Mucosa of gallbladder (tissue), 1 donor: ENCODE measurements at places on chromosomes 11 and 22.

DNA sequence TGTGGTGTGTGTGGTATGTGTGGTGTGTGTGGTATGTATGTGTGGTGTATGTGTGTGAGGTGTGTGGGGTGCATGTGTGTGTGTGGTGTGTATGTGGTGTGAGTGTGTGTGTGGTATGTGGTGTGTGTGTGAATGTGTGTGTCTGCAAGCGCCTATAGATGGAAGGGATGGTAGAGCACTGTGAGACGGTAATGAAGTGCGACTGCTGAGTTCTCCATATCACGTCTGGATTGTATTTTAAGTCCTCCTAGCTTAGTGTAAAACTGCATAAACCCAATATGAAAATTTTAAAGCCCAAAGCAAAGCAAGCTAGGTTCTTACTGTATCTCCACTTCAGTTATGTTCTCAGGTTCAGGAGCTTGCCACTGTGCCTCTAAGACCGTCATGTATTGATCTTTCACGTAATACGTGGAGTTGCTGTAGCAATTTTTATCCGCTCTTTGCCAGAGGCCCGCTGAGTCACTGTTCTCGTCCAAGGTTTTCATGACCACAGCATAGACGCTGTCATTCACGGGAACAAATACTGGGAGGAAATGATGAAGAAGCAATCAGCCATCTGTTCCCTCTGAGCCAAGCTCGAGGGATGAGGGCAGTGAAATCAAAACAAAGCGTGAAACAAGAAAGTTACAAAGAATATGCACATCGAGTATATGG lies 5.5 kb downstream of the PLET1 start:
- peak; percentile 54 for DNase-seq

GRCh38 chr11:1480191-1480554 lies 6.4 kb downstream of the MOB2 start:
- DNase-seq: no peak

GRCh38 chr22:46933040-46933930 lies 170.8 kb downstream of the TBC1D22A start:
- DNase-seq: no peak

DNA sequence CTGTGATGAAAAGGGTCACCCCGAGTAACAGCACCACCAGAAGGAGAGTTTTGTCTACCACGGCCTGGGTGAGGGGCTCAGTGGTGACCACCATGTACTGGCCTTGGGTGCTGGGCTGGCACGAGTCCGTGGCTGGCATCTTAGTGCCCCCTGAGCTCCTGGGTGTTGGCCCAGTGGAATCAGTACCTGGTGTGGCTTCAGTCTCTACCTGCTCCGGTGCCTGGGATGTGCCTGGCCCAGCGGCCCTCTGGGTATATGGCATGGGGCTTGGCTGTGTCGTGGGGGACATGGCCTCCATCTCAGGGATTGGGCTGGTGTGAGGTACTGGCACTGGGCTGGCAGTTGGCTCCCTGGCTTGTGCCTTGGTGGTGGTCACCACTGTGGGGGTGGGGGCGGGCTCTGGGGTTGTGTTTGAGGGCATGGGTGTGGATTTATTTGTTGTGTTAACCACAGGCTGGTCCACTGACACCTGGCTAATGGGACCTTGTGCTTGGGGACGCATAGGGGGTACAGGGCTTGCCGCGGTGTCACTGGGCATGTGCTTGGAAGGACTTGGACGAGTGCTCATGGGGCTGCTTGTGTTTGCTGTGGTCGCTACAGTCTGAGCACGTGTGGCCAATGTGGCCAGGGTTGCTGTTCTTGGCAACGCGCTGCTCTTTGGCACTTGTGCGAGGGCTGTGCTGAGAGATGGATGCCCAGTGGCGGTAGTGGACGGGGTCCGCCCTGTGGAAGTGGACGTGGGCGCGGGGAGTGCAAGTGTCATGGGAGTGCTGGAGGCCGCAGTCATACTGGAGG lies 9.8 kb downstream of the C11orf24 start:
- no peak for DNase-seq

DNA sequence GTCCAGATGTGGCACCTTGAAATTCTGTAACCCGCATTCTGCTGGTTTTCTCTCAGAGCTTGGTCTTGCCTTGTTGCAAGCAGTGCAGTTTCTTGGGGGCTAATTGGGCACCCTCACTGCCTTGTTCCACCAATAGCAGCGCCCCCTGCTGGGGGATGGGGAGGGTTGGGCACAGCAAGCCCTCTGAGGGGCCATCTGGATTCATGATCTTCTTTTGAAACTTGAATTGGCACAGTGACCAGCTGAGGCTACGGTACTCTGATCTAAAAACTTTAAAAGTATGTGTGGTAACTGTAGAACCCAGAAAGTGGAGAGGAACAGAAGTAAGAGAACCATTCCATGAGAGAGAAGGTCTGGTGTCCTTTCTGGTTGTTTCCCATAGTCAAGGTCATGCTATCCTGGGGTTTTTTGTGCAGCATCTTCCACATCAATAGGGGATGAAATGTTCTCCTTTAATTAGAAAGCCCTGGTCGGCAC lies 64.2 kb downstream of the MED15 start:
- no peak for DNase-seq

GRCh38 chr11:10856689-10857458 lies 979 bp downstream of the ZBED5 start:
- DNase-seq: peak; percentile 45

- no peak for DNase-seq
Observed at GRCh38 chr11:104462341-104462740, 298.4 kb upstream of the PDGFD start.

DNA sequence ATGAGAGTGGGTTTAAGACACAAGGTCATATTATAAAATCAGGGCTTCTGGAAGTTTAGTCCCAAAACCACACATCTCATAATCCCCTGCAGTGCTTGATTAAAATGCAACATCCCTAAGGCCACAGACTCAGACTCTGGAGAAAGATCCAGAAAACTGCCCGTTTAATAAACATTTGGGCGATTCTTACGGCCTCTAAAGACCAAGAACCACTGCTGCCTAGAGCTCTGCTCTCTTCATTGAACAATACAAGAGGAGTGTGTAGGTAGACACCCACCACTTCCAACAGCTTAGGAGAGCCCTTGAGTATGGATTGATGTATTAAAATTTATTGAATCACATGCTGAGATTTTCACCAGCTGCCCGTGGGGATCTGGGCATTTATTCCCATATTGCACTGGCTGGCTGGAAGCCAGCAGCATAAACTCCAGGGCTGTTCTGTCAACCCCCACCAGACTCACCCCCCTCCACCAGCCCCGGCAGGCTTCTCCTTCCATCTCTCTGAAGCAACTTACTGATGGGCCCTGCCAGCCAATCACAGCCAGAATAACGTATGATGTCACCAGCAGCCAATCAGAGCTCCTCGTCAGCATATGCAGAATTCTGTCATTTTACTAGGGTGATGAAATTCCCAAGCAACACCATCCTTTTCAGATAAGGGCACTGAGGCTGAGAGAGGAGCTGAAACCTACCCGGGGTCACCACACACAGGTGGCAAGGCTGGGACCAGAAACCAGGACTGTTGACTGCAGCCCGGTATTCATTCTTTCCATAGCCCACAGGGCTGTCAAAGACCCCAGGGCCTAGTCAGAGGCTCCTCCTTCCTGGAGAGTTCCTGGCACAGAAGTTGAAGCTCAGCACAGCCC lies 749 bp upstream of the BEST1 start:
- DNase-seq: peak; percentile 64

- DNase-seq: no peak
Observed at GRCh38 chr11:1832211-1832919, 2.4 kb upstream of the SYT8 start.

DNA sequence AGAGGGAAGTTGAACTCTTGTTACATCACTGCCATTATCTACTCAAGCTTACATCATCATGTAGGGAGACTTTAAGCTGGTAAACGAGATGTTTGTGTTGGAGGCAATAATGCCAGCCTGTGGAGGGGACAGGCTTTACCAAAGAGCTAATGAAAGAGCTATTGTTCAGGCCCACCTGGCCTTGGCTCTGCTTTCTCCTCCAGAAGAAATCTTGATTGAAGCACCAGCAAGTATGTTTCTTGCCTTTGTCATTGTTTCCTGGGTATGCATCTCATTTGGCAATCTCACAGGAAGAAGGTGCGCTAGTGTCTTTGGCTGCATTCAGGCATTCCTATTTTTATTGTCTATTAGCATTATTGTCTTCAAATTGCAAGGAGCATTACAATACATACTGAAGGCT lies 16.7 kb upstream of the CARD18 start:
- DNase-seq: no peak

DNA sequence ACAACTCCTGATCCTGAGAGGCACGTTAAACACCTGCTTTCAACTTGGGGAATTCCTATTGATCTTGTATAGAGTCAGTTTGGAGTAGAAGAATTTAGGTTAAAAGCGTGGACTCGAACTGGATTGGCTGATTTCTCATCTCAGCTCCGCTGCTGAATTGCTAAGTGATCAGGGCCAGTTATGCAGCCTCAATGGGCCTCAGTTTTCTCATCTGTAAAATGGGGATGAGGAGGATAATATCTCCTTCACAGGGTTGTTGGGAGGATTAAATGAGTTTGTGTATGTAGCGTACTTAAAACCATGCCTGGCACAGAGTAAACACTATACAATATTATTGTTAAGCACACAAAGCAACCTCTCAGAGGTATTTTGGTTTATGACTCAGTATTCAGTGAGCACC lies 53.2 kb upstream of the HEPHL1 start:
- DNase-seq: no peak

- DNase-seq: peak; percentile 34
Observed at GRCh38 chr11:11313426-11313825, 39.6 kb downstream of the CSNK2A3 start.

DNA sequence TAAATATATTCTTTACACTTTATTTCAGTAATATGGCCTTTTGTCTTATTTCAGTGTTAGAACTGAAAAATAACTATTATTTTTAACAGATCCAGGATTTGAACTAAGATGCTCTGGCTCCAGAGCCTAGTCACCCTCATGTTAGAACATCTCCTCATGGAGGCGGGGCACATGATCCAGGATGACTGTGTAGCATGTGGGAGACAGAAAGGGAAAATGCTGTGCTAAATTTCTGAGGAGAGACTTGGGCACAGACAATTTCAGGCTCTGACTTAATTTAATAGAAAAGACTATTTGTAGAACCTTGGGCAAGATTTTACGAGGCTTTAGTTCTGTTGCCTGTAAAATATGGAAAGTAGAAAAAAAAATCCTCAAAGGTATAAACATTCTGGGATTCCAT lies 24.1 kb downstream of the CTSC start:
- DNase-seq: no peak

- no peak for DNase-seq
Observed at GRCh38 chr11:12678991-12679390, 4.8 kb downstream of the TEAD1 start.

GRCh38 chr11:28504555-28505110 lies 396.4 kb downstream of the METTL15 start:
- no peak for DNase-seq
